Glutamatergic neuron (in vitro differentiated cells): ENCODE measurements at places on chromosomes 12 and 14.

DNA sequence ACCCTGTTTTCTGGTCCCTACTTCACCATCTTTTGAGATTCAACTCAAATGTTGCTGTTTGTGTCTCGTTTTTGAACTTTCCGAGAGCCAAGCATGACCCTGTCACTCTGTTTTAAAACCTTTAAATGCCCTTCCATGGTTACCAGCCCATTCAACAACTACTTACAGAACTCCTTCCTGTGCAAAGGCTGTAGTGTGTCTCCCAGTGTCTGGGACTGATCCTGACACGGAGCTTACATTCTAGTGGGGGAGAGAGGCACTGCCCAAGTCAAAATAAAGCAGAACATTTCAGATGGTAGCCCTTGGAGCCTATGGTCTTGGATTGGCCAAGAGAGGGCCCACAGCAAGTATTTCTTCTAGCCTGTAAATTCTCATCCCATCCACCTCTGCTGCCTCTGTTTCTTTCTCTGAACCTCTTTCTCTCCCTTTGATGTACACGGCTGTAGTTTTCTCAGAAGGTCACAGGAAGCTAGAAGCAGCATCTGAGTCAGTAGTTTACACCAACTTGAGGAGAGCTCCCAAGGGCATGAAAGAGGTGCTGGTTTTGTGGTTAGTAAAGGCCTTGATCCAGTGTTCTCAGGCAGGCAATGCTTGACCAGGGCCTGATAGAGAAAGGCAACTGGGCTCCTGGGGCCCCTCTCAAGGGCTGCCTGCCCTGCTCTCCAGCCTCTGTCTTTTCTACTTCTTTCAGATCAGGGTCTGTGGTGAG, 42.3 kb upstream of the SLC24A4 start:
- DNase-seq, result no peak

GRCh38 chr12:108543652-108544051, 17.3 kb downstream of the SART3 start:
- DNase-seq, result no peak

GRCh38 chr12:131332224-131332623, 378.5 kb downstream of the ADGRD1 start:
- no peak for DNase-seq

DNA sequence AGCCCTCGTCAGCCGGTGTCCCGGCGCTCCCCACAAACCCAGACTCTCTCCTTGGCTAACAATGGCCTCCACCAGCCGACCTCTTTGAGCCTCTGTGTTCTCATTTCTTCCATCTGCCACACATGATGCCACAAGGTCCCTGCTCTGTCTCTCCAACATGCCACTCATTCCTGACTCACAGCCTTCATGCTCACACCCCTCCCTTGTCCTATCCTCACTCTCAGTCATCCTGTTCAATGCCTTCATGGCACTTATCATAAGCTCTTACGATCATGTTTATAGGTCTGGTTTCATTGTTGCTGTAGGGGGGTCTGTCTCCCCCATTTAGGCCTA, 9.6 kb upstream of the SERPINA11 start:
- no peak for DNase-seq

- no peak for DNase-seq
Observed at GRCh38 chr14:74204491-74204890, 34.8 kb upstream of the VSX2 start.

GRCh38 chr12:89618113-89618862, 90.3 kb downstream of the ATP2B1 start:
- no peak for DNase-seq

GRCh38 chr14:55731311-55731872, 151.4 kb downstream of the KTN1 start:
- no peak for DNase-seq

DNA sequence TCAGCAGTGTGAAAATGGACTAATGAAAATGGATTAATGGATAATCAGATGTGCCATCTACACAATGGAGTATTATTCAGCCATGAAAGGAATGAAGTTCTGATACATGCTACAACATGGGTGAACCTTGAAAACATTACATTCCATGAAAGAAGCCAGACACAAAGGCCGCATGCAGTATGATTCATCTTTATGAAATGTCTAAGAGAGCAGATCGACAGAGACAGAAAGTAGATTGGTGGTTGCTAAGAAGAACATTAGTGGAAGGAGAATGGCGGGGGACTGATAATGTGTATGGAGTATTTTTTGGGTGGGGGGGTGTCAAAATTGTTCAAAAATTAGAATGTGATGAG, 47.3 kb downstream of the PRKAB1 start:
- DNase-seq, result no peak

GRCh38 chr12:112606611-112607365, 184.8 kb upstream of the RPH3A start:
- no peak for DNase-seq

DNA sequence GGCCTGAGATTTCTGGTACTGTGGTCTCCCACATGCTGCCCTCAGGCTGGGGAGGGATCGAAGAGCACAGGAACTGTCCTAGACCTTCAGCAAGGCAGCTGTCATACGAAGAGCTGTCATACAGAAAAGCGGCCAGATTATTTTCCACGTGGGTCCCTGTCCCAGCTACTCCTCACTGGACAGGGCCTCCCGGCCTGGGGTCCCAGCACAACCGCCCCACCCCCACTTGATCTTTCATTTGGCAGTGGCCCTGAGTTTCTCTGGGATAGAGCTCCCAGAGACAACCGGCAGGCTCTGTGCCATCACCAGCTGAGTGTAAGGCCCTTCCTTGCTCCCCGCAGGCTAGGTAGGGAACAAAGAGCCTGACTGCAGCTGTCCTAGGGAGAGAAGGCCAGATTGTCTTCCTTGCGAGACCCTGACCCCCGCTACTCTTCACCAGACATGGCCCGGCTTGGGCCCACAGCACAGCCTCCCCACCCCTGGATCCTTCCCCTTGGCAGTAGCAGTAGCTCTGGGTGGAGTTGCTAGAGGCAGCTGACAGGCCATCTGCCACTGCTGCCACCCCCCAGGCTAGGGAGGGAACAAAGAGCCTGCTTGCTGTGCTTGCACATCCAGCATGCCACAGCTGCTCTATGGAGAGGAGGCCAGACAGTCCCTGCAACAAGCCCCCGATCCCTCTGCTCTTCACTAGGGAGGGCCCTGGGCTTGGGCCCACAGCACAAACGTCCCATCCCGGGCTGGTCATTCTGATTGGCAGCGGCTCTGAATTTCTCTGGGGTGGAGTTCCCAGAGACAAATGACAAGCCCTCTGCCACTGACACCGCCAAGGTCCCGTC, 3.1 kb upstream of the OR4N2 start:
- DNase-seq, result no peak

DNA sequence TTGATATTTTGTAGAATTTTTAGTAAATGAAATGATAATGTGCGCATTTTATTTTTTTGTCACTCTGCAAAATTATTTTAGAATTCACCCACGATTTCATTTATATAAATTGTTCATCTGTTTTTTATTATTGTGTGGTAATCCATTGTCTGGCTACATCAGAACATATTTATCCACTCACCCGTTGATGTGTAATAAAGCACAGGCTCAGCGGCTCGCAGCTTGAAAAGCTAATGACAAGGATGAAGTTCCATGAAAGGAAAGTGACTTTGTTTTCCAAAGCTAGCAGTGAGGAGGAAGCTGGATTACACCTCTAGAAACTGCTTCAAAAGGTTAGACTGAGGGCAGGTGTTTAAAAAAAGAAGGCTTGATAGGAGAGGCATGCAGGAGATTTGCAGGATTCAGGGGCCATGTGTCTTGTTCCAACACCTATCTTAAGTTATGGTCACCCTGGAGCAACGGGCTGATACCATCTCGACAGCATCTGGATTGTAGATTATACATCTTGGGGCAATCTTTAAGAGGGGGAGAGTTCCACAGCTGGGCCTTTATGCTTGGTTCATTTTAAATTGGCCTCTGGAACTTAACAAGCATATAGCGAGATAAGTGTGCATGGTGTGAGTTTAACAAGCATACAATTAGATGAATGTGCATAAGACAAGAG, 194.1 kb downstream of the TMTC3 start:
- DNase-seq, result no peak

- no peak for DNase-seq
Observed at GRCh38 chr12:59085690-59086089, 165.4 kb upstream of the LRIG3 start.

DNA sequence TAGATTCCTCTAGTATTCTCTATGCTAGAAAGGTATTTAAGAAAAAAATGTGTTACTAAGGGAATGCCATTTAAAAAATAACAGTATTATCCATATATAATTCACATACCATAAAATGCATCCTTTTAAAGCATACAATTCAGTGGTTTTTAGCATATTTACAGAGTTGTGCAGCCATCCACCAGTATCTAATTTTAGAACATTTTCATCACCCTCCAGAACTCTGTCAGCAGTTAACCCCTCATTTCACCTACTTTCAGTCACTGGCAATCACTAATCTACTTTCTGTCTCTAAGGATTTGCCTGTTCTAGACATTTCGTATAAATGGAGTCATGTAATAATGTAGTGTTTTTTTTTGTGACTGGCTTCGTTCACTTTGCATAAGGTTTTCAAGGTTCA, 33.4 kb downstream of the TBC1D15 start:
- no peak for DNase-seq

DNA sequence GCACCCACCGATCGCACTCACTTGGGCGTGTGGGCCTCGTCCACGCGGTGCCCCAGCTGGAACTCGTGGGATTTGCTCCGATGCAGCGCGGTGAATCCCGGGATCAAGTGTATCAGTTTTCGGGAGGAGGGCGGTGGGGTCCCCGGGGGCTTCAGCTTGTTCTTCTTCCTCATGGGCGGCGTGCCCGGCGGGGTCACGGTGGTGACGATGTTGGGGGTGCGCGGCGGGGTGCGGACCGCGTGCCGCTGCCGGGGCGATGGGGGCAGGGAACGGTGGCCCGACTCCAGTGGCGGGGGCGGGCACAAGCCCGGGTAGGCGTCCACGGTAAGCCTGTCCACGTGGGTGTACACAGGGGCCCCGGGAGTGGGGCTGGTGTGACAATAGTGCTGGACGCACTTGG, 207.8 kb downstream of the KSR2 start:
- no peak for DNase-seq

DNA sequence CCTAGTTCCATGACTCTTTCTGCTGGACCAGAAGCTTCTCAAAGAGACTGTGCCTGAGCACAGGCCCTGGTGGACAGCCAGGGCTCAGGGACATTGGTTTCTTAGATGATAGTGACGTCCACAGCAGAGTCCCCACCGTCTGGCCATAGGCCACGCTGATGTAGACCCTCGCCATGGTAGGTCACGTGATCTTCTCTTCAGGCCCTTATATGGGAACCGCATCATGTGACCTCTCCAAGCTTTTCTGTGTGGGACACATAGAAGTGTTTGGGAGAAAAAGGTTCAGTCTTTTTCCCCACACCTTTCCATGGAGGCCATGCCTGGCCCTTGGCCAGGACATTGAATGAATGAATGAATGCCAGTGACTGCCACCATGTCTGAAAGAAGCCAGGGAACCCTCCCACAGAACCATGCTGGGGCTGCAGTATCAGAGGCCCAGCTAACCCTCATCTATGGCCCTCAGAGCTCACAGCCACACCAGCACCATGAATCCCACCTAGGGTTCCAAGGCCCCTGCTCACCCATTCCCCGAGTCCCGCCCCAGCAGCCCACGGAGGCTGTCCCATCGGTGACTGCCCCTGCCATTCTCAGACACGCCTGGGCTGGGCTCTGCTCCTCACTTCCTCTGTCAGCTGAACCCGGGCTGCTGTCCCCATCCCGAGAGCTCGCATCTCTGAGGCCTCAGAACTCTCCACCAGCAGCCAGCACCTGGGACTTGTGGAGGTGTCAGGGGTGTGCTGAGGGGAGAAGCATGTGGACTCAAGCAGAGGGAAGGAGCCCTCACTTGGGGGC, 292.1 kb downstream of the ADGRD1 start:
- no peak for DNase-seq

DNA sequence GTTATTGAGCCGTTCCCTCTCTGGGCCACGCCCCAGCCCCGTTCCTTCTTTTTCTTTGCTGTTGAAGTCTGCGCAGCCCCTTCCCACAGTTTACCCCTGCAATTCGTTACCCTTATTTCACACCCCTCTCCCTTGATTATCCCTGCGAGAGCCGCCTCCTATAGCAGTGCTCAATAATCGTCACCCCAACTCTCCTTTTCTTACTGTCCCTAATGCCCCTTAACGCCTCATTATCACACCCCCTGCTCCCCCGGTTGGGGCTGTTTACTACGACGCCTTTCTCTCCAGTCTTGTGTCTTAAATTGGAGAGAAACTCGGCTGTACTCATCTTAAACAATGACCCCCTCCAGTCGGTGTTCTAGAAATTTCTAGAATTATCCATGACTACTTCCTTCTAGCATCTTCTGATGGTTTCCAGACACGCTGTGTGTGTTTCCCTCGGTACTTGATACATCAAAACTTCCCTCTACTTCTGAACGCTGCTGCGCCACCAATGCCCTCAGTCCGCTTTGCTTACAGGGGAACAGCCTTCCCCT, 713 bp upstream of the FBXL14 start:
- no peak for DNase-seq

- no peak for DNase-seq
Observed at GRCh38 chr14:102903248-102903888, 19.1 kb upstream of the AMN start.

DNA sequence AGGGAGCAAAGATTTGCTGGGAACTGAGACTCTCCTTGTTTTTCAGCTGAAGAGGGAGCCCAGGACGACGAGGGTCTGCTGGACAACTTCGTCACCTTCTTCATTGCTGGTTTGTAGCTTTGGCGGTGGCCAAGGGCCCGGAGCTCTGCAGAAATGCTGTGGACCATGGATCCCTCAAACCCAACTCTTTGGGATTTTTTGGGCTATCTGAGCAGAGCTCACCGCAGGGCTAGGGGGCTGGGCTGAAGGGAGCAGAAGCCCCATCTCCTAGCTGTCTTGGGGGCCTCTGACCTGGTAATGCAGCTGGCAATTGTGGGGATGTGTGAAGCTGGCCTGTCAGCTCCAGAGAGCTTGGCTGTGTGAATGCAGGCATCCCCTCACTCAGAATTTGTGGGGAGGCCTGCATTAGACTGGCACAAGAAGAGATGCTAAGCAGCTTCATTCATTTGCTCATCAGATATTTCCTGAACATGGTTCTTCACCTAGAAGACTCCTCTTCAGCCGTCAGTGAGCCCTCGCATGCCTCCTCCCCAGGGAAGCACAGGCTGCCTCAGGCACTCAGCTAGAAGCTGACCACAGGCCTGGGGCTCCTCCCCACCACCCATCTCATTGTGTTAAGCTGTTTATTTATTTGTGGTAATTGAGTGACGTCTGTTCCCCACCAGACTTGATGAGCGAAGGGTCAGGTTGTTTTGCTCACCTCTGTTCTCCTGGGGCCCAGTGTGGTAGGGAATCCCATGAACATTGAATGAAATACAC, 32.2 kb downstream of the CYP46A1 start:
- DNase-seq, result no peak

- no peak for DNase-seq
Observed at GRCh38 chr14:99645545-99646505, 896 bp downstream of the HHIPL1 start.

DNA sequence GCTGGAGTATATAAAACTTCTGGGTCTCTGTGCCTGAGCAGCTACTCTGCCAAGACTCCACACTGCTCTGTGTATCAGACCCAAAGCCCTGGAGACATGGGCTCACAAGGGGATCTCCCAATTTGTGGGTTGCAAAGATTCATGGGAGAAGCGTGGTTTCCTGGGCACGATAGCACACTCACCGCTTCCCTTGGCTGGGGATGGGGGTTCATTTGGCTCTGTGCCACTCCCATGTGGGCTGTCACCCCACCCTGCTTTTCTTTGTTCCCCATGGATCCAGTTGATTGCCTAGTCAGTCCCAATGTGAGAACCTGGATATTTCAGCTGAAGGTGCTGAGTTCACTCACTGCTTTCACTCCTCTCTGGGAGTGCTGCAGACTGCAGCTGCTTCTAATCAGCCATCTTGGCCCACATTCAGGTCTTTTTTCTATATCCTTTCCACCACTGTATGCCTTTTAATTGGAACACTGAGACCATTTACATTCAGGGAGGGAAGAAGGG, 40.0 kb upstream of the PCNX4 start:
- no peak for DNase-seq
